ENCODE measurements at places on chromosomes 3 and 15.

DNA sequence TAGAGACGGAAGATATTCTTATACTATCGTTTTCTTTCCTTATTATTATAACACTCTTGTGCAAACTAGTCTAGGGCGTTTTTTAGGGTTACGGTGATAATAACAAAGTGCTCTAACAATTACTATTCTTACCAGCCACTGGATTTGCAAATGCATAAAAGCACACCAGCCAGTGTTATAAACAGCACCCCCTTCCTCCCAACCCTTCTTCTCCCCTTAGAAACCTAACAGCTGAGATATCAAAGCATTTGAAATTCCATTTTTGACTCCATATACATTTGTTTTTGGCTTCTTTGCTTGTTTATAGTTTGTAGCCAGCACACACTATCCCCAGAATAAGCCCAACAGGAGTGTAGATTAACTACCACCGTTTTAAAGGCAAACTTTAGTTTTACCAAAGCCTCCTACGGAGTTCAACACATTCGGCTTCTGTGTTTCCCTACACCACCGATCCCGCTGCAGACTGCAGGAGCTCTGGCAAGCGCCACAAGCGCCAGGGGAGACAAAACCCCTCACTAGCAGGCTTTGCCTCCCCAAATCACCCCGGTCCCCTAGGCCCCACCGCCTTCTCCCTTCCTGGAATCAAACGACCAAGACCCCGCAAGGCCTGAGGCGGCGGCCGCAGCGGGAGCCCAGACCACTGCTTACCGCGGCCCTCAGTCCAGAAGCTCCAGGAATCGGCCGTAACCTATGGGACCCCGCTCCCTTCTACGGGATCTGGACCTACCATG is 461 bp downstream of the COPB2 start:
- peaks cover 35% of the 10 kb centered on the region for H3K4me1 ChIP-seq
- H3K27ac ChIP-seq: peak overlapping the region; percentile 92
- peak; percentile 63 for DNase-seq
- peak overlapping the region; percentile 95 for H3K4me3 ChIP-seq
- H3K36me3 ChIP-seq: no peaks in the 10 kb centered on the region

DNA sequence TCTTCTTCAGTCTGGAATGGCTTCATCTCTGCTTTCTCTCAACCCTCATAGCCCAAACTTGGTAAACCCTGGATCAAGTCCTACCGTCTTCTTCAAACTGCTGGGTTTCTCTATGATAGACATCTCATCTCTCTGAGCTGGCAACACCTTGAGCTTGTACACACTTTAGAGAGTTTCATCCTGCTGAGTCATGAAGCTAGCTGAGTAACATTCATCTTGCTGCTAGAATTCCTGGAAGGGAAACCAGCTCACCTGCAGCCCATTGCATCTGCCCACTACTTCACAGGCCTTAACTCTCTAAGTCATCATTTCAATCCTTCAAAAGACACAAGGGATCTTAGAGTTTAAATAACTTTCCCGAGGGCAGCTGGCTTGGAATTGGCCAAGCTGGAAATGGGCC is 175.5 kb upstream of the RORA start:
- H3K36me3 ChIP-seq: no peaks in the 10 kb centered on the region
- H3K4me1 ChIP-seq: no peaks in the 10 kb centered on the region
- DNase-seq: no peak
- peaks cover 66% of the 10 kb centered on the region for H3K27me3 ChIP-seq
- H3K27ac ChIP-seq: no peak overlapping the region
- H3K4me3 ChIP-seq: no peak overlapping the region

- DNase-seq: no peak
- H3K36me3 ChIP-seq: peaks cover 5% of the 10 kb centered on the region
- H3K4me1 ChIP-seq: no peaks in the 10 kb centered on the region
- no peak overlapping the region for H3K27ac ChIP-seq
Observed at GRCh38 chr15:27062951-27063350, 92.0 kb downstream of the GABRG3 start.

DNA sequence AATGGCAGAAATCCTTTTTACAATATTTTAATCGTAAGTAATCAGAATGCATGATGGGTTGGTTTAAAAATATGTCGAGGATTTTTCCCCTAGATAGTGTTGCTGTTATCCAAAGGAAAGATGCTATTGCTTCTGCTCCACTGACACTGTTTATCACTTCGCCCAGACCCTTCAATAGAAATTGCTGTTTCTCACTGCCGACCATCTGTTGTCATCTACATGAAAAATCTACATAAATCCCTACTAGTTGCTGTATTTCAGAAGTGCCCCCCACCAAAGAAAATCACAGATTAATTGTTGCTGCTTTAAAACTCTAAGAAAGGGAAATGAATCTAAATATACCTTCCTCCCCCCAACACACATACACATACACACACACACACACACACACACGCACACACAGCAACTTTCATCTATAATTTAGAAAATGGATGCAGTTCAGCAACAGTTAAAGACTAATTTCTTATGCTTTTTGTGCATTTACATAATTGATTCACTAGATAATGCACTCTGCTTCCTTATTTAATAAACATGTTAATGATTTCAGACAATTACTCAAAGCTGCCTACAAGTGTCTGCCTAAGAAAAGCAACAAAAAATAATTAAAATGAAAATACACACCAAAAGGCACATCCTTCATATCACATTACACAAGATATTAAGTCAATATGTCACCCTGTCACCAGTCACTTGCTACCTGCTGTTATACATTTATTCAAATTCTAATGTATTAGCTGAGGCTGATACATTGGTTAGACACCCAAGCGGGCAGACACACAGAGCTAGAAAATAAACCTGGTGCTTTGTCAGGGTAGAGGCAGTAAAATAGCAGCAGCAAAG is 82.8 kb downstream of the RORA start:
- no peak overlapping the region for H3K4me3 ChIP-seq
- no peaks in the 10 kb centered on the region for H3K36me3 ChIP-seq
- no peaks in the 10 kb centered on the region for H3K4me1 ChIP-seq
- peaks cover 35% of the 10 kb centered on the region for H3K27me3 ChIP-seq
- no peak for DNase-seq
- no peak overlapping the region for H3K27ac ChIP-seq

DNA sequence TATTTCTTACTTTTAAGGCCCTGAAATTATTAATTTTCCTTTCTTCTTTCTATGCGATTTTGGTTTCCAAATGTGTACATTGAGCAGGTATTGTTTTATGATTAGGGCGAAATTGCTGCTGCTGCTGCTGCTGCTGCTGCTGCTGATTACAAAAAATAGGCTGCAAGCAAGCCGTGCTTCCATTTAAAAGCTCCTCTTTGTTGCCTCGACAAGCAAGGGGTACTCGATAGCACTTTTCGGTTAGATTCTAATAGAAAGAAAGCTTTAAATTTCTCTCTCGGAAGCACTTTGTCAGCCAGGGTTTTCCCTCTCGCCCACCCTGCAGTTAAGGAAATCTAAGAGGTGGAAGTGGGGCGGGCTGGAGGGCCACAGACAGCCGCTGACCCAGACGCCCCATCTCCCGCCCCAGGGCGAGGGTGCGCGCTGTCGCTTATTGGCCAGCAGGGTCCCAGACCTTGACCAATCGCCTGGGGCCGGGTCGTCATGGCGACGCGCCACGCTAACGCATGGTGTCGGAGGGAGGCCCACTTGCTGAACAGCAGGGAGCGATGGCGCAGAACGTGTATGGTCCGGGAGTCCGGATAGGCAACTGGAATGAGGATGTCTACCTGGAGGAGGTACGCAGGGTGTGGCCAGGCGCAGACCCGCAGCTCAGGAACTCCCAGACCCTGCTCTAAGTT is at the start of gene CFAP161:
Gene CFAP161, plus strand, starts transcription at position 489 of the 680 bp plus-strand sequence. Its CDS starts 60 bp downstream, at position 549.
- peak within 1 kb of the TSS; percentile 1 for H3K4me3 ChIP-seq
- H3K4me1 ChIP-seq: peaks cover 8% of the 10 kb centered on the region
- H3K27me3 ChIP-seq: peaks cover 33% of the 10 kb centered on the region
- no peak within 1 kb of the TSS for H3K27ac ChIP-seq

DNA sequence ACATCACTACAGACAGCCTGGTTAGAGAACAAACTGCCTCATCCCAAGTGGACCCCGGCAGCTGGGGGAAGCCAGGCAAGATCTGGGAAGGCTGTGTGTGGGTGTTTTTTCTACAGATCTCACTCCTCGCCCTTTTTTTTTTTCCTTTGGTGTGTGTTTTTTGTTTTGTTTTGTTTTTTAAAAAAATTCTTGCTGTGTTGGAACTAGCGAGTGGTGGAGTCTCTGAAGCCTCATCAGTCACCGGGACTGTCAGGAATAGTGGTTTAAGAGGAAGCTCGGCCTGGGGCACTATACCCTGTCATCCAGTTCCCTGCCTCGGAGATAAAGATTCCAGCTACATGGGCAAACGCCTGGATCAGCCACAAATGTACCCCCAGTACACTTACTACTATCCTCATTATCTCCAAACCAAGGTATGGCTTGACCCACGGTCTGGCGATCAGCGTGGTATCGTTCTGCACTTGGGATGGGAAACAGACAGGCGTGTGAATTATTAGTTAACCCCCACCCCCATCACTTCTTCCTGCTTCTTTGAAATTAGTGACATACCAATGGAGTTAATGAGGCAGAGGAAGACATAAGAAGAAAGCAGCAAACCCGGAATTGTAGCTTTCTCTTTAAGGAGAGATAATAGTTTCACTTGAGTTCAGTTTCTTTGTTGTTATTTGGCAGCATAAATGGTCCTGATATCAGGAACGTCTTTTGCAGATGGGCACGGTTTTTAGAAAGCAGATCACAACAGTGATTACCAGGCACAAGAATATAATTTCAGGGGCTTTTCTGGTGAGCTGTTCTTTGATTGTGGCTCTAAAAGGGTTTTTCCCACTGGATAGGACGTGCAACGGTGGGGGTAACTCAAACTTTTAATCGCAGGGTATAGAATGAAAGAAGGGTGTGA is 722 bp downstream of the RBMS3 start:
- H3K27me3 ChIP-seq: no peaks in the 10 kb centered on the region
- H3K4me3 ChIP-seq: peak overlapping the region; percentile 64
- peaks cover 17% of the 10 kb centered on the region for H3K4me1 ChIP-seq
- peak overlapping the region; percentile 54 for H3K27ac ChIP-seq
- no peak for DNase-seq

Measured in natural killer cell treated with Interleukin-12 subunit alpha and Interleukin-12 subunit beta and Interleukin-15 and Interleukin-18, amount 100 ng/mL, for 72 hours (primary cell).